ENCODE measurements at places on chromosomes 2 and 18.

DNA sequence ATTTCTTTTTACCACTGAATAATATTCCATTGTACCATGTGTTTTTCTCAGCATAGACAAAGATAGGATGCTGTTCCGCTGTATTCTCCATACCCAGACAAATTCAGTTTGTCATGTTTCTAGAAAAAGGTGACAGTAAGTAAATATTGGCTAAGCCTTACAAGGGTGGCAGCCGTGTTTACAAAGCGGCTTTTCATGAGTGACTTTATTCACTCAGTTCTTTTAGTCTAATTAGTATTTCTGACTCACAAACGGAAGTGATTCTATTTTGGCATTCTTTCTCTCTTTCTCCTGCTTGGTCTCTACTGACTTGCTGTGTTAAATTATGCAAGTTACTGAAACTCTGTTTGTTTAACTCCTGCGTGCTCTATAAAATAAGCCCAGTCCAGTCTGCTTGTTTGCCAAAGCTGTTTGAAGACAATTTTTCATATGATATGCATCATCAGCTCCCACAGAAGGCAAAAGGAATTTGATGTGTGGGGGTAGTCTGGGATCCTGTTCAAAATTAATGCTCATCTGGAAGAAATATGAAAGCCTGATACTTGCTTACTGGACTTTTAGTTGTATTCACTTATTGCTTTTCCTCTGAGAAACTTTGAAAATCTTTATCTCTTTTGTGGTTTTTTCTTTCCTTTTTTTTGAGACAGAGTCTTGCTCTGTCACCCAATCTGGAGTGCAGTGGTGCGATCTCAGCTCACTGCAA lies 2.3 kb upstream of the PLEKHH2 start:
- no peak for DNase-seq

DNA sequence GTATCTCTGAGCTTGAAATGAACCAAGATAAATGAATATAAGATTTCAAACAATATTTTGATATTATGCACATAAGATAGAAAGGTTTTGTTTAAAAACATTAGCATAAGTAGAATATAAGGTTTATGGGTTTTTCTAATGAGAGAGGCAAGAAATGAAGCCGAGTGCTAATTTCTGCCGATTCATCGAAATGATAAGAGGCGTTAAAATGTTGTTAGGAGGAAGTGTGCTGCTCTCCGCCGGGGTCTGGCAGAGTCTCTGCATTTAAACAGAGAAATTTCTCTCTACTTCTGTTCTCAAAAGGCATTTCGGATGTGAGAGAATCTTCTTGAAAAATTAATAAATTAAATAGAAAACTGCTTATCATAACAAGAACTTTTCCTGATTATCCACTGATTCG lies 83.6 kb downstream of the MRPS9 start:
- DNase-seq: no peak

DNA sequence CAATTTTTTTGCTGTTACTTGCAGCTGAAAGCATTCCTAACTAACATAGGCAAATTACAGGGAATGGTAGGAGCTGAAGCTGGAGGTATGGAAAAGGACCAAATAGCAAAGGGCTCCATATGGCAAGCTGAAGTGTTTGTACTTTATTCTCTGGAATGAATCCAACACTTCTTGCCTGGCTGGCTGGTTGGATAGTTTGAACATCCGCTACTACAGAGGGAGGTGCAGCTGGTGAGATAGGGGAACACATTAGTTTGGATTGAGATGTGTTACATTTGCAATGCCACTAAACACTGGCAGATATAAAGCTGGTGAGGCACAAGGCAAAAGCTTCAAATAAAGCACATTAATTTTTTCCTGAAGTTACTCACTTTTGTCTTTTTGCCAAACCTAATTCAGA lies 291.5 kb downstream of the SP3 start:
- no peak for DNase-seq

DNA sequence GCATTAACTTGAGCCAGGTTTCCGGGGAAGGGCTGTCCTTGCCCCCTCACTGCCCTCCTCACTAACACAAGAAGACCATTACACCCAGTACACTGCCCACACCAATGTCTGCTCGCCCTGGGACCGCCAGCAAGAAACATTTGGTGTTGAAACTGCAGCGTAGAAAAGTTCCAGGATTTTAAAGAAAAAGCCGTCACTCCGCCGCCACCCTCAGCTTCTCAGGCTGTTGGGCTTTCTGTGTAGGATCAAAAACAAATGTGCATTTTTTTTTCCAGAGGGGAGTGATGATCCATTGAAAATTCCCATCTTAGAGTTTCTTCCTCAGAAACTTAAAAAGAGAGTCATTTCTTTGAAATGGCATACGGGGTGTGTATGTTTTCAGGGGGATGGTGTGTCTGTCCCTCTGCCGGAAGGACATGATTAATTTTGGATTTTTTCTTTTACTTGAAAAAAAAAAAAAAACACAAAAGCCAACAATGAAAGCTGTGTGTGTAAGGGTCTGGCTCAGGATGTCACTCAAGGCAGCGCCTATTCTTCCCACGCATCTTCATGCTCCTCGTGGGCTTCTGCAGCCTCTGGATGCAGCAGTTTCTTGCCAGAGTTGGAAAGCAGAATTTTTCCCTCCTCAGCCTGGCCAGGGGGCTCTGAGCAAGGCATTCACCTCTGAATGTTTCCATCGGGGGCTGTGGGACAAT lies 184.9 kb downstream of the GLI2 start:
- no peak for DNase-seq

- DNase-seq: no peak
Observed at GRCh38 chr2:36561237-36561944, 36.6 kb downstream of the FEZ2 start.

- DNase-seq: no peak
Observed at GRCh38 chr2:146651361-146651760, 1193.5 kb upstream of the ACVR2A start.

- DNase-seq: no peak
Observed at GRCh38 chr2:149463328-149464002, 124.1 kb downstream of the MMADHC start.

GRCh38 chr2:74822771-74823566 lies 11.0 kb upstream of the HK2 start:
- no peak for DNase-seq

DNA sequence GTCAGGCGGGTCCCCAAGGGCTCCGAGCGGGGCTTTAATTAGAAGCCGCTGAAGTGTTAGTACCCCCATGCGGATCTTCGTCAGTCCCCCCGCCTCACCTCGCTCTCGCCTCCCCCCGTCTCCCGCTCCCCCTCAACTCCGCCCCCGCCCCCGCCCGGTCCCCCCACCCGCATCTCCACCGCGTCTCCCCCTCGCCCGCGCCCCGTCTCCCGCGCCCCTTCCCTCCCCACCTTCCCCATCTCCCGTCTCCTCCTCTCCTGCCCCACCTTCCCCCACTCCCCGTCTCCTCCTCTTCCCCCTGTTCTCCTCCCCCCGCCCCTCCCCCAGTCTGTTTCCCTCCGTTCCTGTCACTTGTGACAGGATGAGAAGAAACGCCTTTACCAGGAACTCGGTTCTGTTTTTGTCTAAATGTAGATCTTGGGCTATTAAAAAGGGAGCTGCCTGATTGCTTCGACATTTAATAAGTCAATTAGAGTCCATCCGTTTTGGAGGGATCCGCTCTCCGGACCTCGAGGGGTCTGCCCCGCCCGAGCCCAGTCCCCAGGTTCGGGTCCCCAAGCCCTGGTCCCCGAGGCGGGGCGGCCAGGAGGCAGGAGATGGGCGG lies 969 bp upstream of the ALKAL2 start:
- no peak for DNase-seq

DNA sequence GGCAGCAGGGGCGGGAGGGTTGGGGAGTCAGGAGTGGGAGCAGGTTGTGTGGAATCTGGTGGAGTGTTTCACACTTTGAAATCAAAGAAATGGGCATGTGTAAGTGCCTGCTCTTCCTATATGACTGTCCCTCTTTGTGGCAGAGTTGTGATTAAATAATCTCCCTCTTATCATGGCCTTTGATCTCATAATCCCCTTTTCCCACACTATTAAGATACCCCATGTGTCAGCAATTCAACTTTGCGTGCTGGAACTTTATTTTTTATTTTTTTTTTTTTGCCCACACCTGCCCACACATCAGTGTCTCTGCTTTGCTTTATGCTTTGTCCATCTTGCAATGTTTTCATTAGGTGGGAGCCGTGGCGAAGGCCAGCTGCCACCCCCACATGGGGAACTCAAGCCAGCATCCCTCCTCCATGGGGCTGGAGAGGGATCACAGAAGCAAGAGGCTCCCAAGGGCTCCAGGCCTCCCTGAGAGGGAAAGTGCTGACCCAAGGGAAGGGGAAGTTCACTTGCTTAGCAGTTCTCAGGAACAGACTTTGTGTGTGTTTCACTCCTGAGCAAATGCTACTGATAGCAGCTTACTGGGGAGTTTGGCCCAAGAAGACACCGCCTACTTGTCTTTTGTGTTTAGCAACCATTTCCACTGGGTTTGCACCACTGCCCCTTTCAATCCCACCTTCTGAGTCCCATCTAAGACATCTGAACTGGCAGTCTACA lies 243.4 kb downstream of the BCL11A start:
- DNase-seq: no peak

GRCh38 chr2:344811-345210 lies 56.9 kb upstream of the ALKAL2 start:
- no peak for DNase-seq

DNA sequence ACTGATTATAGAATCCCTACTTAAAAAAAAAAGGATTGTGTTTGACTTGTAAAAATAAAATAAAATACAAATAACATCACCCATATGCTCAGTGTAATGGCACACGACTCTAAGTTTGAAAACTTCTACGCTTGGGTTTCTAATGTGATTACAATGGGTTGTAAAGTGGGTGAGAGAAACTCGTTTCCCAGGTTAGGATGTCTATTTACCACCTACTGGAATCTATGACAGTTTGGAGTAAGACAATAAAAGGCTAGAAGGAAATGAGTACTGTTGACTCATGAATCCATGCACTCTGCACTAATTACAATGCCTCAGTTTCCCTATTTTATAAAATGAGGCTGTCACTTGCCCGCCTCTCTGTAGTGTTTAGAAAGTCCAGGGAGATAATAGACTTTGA lies 204.2 kb upstream of the FBXO11 start:
- no peak for DNase-seq

- no peak for DNase-seq
Observed at GRCh38 chr18:60445341-60445740, 72.8 kb upstream of the MC4R start.

GRCh38 chr18:3498698-3499471 lies 48.9 kb downstream of the TGIF1 start:
- DNase-seq: no peak

DNA sequence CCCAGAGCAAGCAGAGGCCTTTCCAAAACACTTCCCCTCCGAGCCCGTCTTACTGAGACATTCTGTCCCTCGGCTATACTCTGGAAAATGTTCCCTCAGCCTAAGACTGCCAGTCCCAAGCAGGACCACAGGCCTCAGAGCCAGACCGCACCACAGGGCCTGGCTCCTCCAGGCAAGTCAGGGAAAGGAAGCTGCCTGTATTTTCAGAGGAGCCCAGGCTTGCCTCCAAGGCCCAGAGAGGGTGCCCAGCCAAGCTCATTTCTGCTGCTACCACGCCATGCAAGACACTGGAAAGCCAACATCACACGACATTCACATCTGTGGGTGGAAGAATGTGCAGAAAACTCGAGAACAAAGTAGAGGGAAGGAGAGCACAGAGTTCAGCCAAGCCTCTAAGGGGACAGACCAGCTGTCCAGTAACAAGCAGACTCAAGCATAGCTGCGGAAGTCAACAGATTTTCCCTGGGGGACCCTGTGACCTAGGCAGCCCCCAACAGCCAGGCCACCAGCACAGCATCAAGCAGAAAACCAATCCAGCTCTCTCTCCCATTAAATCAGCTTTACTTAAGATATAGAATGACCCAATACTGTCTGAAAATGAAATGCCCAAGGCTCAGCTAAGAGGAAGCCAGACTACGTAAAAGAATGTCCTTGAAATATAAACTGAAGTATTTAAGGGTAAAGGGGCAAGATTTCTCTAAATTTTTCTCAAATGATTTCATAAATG lies 123.9 kb downstream of the ZFP36L2 start:
- DNase-seq: no peak

- no peak for DNase-seq
Observed at GRCh38 chr2:238382381-238382781, 44.3 kb upstream of the ASB1 start.

GRCh38 chr2:128921751-128922150 lies 603.1 kb upstream of the HS6ST1 start:
- no peak for DNase-seq
